ENCODE measurements at places on chromosomes 16 and 17. TPM values are rescaled to one million over a fixed set of nuclear protein-coding genes. Genes with fewer than 3 reads are reported as not detected.

- no peak for DNase-seq
These were observed 14.8 kb upstream of the CETP start for GRCh38 chr16:56946767-56947603.

GRCh38 chr17:77756028-77756427, 202.5 kb upstream of the TNRC6C start:
- no peak for DNase-seq

GRCh38 chr17:44338702-44339101, 6.4 kb upstream of the GRN start:
- DNase-seq = no peak

DNA sequence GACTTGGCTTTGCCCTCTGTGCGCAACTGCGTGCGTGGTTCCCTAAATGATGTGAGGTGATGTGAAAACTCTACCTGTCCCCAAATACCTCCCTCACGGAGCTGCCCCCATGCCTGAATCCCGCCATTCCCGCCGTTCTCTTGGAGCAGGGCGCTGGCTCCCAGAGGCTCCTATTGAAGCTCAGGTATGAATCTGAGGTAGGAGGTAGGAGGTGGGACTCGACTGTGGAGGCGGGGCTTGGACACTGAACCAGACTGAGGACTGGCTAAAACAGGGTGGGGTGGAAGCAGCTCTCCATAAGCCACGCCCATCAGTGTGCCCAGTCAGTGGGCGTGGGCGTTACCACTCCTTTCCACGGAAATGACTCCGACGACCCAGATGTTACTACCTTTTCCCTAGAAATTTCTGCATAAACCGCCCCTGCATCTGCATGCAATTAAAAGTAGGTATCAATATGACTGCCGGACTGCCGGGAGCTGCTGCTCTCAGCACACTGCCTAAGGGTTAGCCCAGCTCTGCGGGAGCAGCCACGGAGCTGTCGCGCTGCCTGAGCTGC, 41.0 kb downstream of the FOXL1 start:
- DNase-seq = no peak

DNA sequence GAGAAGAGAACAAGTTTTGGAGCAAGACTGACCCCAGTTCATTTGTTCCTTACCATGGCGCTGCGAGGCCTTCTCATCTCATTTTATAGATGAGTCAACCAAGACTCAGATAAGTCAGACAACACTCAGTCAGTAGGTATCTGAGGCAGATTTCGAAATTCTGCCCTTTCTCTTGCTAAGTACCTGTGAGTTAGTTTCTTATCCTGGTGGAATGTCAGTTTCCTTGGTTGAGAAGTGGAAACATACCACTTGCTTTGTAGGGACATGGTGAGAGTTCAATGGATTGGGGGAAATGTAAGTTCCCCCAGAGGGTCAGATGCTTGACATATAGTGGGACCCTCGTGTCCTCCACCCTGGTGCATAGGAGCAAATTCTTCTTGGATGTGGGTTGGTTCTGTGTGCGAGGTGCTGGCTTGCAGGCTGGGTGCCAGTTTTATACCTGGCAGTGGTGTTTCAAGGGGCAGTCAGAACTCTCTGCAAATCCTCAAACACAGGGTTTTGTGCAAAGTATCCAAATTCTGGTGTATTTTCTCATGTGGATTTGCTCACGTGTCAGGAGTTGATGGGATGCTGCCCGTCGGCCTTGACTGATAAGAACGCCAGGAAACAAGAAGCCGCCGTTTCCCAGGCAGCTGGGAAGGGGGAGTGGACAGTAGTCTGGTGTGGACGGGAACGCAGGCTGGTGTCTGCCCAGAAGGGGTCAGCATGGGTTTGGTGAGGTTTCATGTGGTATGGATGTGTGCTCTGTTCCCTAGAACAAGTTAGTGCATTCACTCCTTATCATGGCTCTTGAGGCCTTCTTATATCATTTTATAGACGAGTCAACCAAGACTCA, 61.1 kb upstream of the CIBAR2 start:
- DNase-seq = no peak

GRCh38 chr17:78767806-78768205, 14.3 kb downstream of the CYTH1 start:
- DNase-seq = no peak

Gene CLEC3A
- not detected for total RNA-seq

Gene KRT40
- not detected for total RNA-seq

Gene SLC12A3
- total RNA-seq = 1.4 TPM

Gene CRHR1
- total RNA-seq = 29.0 TPM

Gene TNFRSF13B
- total RNA-seq = not detected

Gene PCTP
- total RNA-seq = 6.7 TPM

Measured in dorsolateral prefrontal cortex (tissue), 122 donors.